ENCODE measurements at places on chromosomes 4 and X. TPM values are rescaled to one million over a fixed set of nuclear protein-coding genes. Genes with fewer than 3 reads are reported as not detected.

- no peak for DNase-seq
Measured at GRCh38 chrX:2284601-2285000, 216.2 kb downstream of the DHRSX start.

GRCh38 chr4:80107374-80107773, 34.3 kb upstream of the ANTXR2 start:
- DNase-seq = no peak

- no peak for DNase-seq
Measured at GRCh38 chr4:13928214-13928613, 300.7 kb upstream of the BOD1L1 start.

GRCh38 chr4:3304831-3305609, 12.2 kb downstream of the RGS12 start:
- no peak for DNase-seq

Gene MAGEC1
- not detected for polyA plus RNA-seq

Gene FAM120C
- polyA plus RNA-seq = 10.3 TPM

Gene PDGFRA
- polyA plus RNA-seq = 117 TPM

Data from left lung (tissue), 14 donors.